ENCODE measurements at places on chromosomes 5 and 9.

DNA sequence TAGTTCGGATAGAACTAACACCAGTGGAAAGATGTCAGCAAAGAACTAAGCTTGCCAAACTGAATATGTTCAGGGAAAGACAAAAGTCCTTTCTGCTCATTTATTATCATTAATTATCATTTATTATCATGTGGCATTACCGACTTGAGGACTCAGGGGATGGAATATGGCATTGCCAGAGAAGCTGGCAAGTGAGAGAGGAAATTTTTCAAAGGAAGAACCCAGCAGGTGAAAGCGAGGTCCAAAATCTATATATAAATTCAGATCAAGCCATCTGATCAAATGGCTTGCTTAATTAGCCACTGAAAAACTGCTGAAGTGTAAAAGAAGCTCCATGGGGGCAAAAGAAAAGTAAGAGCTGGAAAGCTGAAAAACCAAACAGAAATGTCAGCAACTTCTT lies 1049.6 kb upstream of the SEMA6A start:
- DNase-seq = no peak

DNA sequence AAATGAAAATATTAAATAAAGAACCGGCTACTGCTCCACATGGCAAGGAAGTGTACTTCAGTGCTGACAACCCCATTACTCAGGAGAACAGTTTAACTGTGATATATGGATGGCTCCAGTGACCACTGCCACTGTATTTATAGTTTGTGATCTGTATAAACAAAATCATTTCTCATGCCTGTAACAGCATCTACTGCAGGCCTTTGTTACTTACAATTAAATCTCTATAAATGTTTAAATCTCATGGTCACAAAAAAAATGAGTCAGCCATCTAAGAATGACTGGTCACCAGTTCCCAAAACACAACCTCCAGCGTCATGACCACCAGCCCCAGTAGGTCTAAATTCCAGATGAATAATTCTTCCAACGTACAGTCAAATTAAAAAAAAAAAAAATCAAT lies 24.6 kb downstream of the SERINC5 start:
- DNase-seq = no peak

DNA sequence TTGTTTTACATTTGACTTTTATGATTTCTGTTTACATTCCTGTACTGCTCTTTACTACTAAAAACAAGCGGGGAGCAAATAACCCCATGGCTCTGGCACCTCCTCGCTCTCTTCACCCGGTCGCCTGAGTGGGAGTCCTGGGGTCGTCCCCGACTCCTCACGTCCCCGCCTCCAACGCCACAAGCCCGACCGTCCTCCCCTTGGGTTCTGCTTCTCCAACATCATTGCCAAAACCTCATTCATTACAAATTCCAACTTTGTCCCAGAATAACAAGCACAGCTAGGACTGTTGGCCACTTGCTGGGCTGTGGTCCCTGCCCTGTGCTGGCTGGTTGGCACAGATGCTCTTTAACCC lies 35.1 kb downstream of the MRPL36 start:
- no peak for DNase-seq

DNA sequence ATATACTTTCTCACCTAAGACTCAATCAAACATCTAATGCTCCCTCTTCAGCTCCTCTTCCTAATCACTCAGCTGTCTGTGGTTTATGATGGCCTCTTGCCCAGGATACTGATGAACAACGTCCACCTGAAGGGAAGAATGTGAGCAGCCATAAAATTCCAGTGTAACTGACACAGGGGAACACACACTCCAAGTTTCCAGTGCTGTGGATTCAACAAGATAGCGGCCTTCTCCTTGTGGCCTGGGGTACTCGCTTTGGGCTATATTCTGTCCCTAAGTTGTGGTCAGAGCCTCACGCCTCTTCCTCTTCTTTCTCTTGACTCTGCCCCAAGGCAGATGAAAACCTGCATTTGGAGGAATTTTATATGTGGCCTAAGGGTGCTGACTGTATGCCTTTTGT lies 11.7 kb downstream of the B4GALT1 start:
- no peak for DNase-seq

DNA sequence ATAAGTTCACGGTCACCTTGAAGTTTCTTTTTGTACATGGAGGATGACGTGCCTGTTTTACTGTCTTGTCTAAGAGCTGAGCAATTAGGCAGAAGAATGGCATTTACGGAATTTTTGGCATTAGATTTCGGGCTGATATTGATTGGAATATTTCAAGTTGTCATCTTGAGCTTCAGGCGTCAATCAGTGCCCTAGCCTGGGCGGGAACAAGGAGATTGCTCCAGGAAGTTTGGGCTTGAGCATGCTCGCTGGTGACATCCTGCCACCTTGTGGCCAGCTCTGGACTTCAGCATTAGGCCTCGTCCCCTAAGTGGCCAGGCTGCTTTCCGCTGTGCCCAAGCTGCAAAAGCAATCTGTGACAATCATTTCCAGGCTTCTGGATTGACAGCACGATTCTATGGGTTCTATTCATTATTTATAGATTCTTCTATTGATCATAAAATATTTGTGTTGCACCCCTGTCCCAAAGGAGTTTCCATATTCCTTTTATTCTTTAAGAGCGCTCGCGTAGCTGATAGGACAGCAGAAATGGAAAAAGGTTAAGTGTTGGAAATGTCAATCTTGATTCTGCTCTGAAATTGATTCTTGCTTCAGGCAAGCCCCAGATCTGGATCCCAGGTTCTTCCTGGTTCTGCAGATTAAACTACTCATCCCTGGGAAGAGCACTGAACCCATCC lies 79.3 kb downstream of the SLC28A3 start:
- DNase-seq = peak; percentile 85

- no peak for DNase-seq
These were observed 79.9 kb downstream of the IQGAP2 start for GRCh38 chr5:76482984-76483383.

DNA sequence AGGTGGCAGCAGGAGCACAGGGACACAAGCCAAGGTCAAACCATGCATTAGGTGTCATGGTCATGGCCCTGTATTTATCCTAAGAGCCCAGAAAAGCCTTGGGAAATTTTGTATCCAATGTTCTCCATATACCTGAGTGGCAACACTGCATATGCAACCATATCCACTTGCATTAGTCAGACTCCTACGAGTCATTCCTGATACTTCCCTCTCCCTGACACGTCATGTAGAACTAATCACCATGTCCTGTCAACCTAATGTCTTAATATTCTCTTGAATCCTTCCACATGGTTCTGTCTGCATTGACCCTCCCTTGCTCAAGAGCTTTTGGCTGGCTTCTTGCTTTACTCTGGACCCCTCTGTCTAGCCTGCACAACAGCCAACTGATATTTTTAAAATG lies 9.4 kb downstream of the SCGB3A2 start:
- DNase-seq = no peak

DNA sequence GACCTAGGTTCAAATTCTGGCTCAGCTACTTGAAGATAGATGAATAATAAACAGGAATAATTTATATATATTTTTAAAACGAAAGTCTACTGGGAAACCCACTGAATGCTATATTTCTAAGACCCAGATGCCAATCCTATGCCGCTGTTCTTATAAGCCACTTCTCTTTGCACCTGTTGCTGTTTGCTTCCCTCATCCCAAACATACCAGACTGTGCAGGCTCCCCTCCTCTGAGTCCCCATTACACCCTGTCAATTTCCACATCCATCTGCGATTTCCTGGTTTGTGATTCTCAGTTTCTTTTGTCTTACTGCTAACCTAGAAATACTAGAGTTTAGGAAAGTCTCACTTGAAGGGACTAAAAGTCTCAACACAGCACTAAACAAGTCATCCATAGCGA lies 92.8 kb upstream of the CAST start:
- DNase-seq = no peak

GRCh38 chr5:159543326-159543725 lies 213.0 kb upstream of the IL12B start:
- no peak for DNase-seq

DNA sequence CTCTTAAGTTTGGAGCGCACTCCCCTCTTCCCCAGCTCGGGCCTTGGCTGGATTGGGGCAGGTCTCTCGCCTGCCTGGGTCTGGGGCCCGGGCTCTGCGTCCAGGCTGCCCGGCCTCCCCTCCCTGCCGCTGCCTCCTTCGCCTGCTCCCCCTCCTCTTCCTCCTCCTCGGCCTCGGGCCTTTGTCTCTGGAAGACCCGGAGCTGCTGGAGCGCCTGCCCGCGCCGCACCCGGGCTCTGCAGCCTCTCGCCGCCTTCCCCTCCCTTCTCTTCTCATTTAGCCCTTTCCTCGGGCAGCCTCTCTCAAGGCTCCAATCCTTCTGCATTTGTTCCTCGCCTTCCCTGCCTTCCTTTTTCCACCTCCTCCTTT lies 218.5 kb downstream of the C9orf50 start:
- DNase-seq = no peak

- DNase-seq = no peak
These were observed 610.9 kb downstream of the CHSY3 start for GRCh38 chr5:130514984-130515690.

DNA sequence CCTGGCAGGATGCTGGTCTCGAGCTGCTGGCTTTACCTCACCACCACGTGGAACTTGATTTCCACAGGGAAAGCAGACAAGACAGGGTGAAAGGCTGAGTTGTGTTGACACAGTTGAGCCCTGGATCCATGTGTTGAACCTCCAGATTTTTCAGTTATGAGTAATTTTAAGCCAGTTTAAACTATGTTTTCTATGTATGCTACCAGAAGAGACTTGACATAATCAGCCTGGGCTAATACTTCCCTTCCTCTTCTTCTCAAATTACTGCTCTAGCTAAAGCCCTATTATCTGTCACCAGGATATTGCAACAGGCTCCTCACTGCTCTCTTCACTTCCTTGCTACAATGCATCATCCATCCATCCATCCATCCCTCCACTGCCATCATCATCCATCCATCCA lies 12.0 kb upstream of the PHYKPL start:
- DNase-seq = no peak

GRCh38 chr5:130964231-130965202 lies 200.5 kb downstream of the HINT1 start:
- DNase-seq = no peak

- no peak for DNase-seq
These were observed 6.2 kb downstream of the DIPK1B start for GRCh38 chr9:136718345-136719194.

GRCh38 chr5:95134326-95134725 lies 150.6 kb downstream of the MCTP1 start:
- no peak for DNase-seq

- no peak for DNase-seq
These were observed 116.8 kb upstream of the PDE4D start for GRCh38 chr5:60010328-60010727.

DNA sequence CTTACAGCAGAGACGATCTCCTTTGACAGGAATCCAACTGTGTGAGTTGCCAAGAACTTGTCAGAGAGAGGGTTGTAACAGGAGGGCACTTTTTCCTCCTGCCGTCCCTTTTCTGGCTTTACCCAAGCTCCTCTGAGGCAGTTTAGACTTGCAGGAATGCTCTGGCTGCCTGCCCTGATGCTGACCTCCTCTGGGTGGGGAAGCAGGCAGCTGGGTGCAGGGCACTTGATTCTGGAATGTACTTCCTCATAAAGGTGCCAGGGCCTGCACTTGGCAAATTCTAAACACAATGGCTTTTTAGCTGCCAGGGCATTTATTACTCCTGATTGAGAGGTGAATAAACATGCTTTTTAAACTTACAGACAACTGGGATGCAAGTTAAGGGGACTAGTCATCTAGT lies 190.4 kb downstream of the EPB41L4A start:
- DNase-seq = no peak

DNA sequence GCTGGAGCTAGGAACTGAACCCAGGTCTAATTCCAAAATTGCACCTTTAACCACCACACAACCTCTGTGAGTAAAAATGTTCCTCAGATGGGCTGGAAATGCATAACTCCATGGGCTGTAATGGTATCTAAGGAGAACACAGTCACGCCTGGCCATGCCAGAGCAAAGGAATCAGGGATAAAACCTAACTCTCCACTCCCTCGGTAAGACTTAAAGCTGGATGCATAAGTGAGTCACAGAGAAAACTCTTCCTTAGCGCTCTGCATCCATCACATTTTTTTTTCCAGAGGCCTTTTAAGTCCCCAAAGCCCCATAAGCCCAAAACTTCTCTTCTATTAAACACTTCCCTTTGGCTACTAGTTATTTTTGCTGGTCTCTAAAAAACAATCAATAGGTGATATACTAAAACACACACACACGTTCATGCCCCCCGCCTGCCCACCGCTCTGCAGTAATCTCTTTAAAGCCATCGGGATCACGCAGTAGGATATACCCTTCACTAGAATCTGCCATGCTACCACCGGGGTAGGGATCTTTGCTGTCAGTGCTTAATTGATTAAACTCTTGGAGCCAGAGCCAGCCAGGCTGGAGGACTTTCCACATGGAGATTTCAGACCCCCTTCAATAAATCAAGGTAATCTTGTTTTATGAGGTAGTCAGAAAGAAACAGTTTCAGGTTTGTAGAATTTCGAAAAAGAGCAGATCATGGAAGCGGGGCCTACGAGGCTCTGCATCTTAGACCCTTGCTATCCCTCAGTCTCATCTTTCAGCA lies 212.9 kb downstream of the MAPKAP1 start:
- DNase-seq = no peak

DNA sequence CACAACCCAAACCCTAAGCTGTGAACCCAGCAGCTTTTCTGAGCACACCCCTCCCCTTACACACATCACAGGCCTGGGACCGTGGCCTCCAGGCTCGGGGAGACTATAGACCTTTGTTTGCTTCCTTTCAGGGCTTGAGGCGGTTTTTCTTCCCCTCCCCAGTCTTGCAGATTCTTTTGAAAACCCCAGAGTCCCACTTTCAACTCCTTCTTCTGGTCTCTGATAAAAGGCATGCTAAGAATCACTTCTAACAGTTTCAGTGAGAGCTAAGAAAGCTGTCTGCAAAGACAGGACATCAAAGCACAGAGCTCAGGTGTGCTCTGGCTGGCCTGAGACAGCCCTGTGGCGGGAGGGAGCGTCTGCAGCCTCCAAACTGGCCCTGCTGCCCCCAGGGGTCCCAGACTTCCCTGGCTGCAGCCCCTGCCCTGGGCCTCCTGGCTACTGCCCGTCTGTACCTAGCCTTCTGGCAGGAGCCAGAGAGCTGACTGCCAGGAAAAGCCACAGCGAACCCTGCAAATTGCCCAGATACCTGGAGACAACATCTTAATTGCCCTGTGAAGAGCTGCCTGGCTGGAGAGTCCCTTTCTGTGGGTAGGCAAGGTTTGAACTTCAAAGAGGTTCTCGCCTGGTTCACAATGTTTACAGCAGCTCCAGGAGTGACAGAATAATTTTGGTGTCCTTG lies 138.9 kb downstream of the GADD45G start:
- no peak for DNase-seq

All from dorsolateral prefrontal cortex (tissue), 122 donors.